ENCODE measurements at places on chromosomes 6 and 20.

DNA sequence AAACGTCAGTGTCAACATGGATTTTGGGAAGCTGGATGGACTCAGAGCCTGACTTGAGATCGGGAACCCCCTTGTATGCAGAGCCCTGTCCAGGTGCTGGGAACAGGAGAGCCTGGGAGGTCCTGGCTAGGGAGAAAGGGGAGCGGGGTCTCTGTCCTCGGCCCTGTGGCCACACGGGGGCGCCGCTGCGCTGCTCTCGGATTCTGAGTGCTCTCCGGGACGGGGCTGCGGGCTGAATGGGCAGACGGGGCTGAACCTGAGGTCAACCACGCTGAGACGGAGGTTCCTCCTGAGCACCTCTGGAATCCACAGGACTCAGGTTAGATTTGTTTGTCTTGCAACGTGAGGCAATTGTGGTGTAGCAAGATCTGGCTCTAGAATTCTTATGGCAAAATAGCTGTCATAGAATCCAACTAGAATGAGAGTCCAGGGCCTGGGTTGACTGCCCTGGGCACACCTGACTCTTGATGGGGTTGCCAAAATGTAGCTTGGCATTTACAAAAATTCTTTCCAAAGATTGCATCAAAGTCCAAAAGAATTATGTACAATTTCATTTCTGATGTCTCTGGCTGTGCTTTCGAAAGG lies 20.6 kb upstream of the HLA-F start:
- DNase-seq = peak; percentile 82

- no peak for DNase-seq
Observed at GRCh38 chr6:159758031-159759001, 3.5 kb upstream of the ACAT2 start.

DNA sequence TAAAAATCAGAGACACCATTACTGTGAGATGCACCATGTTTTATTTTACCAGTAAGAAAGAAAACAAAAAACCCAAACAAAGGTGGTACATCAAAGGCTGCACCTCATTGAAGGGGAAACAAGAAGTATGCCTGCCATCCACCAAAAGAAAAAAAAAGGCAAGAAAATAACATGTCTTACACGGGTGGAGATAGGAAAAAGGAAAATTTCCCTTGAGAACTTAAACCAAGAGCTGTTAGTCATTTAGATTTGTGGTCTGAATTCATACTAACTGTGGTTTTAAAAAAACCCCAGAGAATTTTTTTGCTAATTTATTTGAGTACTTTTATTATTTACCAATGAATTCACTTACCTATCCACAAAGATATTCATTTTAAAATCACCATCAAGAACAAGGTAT lies 144.0 kb downstream of the LRRC1 start:
- no peak for DNase-seq

DNA sequence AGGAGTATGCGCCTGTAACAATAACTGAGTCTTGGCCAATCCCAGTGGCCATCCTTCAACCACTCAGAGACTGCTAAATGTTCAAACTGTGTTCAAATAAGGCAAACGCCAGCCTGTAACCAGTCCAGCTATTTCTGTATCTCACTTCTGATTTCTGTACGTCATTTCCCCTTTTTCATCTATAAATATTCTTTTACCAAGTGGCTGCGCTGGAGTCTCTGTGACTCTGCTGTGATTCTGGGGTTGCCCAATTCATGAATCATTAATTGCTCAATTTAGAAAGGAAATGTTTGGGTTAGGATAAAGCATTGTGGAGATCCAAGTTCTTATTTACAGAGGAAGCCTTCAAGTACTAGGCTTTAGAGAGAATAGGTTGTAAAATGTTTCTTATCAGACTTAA lies 89.8 kb upstream of the UST start:
- DNase-seq = no peak

DNA sequence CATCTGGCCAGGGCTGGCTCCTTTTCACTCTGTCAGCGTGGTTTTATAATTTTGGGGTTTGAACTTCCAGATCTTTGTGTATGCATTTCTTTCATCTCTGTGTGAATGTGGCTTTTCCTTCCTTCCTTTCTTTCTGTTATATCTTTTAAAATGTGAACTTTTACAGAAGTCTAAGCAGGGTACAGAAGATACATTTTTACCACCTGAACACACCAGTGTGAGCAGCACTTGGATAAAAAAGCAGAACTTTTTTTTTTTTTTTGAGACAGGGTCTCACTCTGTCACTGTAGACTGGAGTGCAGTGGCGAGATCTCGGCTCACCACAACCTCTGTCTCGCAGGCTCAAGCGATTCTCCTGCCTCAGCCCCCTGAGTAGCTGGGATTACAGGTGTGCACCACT lies 20.5 kb downstream of the CEBPB start:
- no peak for DNase-seq

GRCh38 chr6:51725155-51725554 lies 362.3 kb downstream of the PKHD1 start:
- DNase-seq = no peak

GRCh38 chr20:55174172-55174571 lies 698.8 kb downstream of the DOK5 start:
- no peak for DNase-seq

DNA sequence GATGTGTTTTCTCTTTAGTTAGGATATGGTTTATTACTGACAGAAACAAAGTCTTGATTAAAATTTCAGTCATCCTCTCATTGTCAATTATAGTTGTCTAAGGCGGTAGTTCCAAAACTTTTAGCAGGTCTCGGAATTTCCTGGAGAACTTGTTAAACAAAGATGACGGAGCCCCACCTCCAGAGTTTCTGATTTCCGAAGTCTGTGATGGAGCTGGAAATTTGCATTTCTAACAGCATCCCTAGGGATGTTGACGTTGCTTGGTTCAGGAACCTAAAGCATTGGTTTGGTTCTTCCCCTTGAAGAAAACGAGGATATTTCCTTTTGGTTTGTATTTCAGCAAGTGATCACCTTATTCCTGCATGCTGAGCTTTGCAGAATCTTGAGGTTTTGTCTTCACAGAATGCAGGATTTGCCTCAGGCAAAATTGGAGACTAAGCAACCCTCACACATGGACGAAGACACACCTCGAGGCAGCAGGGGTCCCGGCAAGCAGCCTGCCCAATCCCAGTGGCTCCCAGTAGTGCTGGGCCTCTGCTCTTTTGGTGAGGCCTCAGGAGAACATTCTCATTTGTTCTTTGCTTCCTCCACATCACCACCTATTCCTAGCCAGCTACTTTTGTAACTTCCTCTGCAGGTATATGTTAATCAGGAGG lies 187.1 kb upstream of the PHACTR1 start:
- DNase-seq = no peak

GRCh38 chr20:61986762-61987321 lies 78.8 kb downstream of the TAF4 start:
- DNase-seq = no peak

GRCh38 chr6:19844689-19845088 lies 7.5 kb downstream of the ID4 start:
- no peak for DNase-seq

All from activated naive CD4-positive, alpha-beta T cell treated with Interleukin-2 at 50 U/mL for 16 hours (primary cell).